Globus pallidus (tissue), 1 donor: ENCODE measurements at places on chromosomes 4 and X.

DNA sequence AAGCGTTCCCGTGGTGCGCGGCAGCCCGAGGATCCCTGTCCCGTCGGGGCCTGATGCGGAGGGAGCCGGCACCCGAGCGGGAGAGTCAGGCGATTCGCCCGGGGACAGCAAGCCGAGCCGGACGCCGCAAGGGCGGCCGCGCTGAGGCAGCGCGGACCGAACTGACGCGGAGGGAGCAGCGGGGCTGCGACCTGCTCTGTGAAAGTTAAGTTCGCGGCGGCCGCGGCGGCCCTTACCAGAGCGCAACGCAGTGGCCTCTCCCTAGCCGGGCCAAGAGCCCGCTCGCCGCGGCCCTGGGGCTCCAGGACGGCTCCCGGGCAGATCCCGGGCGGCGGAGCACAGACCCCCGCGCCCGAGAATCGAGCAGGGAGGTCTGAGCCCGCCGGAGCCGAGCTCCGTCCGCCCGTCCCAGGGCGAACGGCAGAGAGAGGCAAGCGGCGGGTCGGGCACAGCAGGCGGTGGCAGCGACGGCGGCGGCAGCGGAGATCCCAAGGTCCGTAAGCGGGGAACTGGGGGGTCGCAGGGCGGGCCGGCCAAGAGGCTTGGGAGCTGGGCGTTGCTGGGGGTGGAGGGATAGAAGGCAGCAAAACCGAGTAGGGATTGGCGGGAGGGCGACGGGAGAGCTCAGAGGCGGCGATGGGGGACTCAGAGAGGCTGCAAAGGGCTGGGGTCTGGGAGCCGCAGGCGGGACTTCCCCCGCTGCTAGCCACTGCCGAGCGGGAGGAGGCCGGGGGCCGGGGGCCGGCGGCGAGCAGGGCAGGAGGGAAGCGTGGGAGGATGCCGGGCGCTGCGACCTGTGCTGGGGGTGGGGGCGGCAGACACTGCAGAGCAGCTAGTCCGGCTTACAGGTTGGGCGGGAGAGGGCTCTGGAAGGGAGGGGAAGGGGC is 1.0 kb downstream of the GPR50 start:
- DNase-seq, result no peak

GRCh38 chr4:15735536-15735935 is 32.7 kb downstream of the BST1 start:
- DNase-seq, result no peak

GRCh38 chrX:129534816-129535578 is 5.1 kb upstream of the OCRL start:
- DNase-seq, result no peak

DNA sequence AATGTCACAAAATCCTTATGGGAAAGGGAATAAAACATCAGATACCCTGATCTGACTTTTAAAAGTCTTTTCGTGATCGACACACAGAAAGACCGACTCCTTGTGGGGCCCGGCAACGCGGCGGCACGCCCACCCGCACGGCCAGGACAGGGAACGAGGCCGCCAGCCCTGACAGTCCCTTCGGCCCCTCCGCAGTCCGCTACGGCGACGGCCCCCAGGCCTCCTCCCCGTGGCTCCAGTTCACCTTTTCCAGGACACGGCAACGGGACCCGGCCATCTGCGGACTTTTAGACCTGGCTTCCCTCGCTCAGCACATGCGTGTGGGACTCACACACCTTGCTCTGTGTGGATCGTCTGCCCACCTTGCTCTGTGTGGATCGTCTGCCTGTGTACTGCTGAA is 33.6 kb upstream of the GTPBP6 start:
- no peak for DNase-seq

- DNase-seq, result no peak
Observed at GRCh38 chrX:24301060-24301459, 12.8 kb downstream of the SUPT20HL2 start.

DNA sequence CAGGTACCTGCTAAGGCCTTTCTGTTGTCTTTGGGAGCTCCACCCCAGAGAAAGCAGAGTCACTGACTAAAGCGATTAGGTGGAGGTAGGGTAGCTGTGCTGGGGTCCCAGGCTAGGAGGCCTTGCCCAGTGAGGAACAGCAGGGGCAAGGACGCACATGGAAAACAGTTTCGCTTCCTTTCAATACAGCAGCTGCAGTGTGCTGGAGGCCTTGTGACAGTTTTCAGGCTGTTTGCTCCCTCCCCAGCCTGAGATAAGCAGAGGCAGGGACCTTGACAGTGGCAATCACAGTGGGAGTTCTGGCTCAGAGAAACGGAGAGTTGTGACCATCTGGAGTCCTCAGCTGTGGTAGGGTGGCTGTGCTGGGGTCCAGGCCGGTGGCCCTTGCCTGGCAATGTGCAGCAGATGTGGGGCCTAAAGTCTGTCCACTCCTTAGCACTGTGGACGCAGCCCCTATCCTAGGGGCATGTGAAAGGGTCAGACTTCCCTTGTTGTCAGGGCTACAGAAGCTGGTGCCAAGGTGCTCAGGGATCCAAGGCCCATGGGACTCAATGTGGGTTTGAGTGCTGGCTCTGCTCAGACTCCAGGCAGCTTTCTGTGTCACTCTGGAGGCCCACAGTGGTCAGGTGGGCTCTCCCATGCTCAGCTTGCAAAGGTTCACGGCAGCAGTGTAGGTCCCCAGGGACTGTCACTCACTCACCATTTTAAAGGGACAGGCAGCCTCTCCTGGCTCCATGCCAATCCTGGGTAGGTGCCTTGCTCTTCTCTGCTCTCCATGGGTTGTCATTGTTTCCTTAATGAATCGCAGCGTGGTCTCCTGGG is 534.9 kb upstream of the FMR1 start:
- DNase-seq, result no peak

GRCh38 chrX:7083021-7083420 is 64.5 kb upstream of the STS start:
- no peak for DNase-seq
